Vagina (tissue), 2 donors: ENCODE measurements at places on chromosomes 13 and 19.
A peak's percentile ranks its signal among the peaks of the same experiment; 100 is the strongest.

GRCh38 chr13:36355632-36356031 lies 9.4 kb upstream of the SPART start:
- DNase-seq, result no peak

- no peak for DNase-seq
Measured at GRCh38 chr19:56310462-56310861, 4.2 kb downstream of the ZSCAN5A start.

- DNase-seq, result no peak
Measured at GRCh38 chr19:57338877-57339276, 12.2 kb upstream of the ZNF304 start.

DNA sequence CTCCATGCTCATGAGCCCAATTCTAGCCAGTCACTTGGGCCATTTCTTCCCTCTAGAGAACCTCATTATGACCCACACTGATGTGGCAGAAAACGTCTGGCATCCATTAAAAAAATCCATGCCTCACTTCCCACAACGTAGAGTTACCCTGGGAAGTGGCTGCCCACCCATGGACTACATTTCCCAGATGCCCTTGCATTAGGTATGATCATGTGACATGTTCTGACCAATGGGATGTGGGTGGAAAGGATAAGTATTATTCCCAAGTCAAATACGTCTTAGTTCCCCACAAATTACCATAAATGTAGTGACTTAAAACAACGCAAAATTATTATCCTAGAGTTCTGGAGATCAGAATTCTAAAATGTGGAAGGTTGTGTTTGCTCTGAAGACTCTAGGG lies 47.9 kb upstream of the ZNRF4 start:
- no peak for DNase-seq

DNA sequence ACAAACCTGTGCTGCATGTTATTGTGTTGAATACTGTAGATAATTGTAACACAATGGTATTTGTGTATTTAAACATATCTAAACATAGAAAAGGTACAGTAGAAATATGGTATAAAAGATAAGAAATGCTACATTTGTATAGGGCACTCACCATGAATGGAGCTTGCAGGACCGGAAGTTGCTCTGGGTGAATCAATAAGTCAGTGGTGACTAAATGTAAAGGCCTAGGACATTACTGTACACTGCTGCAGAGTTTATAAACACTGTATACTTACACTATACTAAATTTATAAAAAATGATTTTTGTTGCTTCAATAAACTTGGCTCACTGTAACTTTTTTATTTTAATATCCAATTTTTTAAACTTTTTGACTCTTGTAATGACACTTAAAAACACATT lies 34.4 kb downstream of the LMO7 start:
- DNase-seq, result no peak

DNA sequence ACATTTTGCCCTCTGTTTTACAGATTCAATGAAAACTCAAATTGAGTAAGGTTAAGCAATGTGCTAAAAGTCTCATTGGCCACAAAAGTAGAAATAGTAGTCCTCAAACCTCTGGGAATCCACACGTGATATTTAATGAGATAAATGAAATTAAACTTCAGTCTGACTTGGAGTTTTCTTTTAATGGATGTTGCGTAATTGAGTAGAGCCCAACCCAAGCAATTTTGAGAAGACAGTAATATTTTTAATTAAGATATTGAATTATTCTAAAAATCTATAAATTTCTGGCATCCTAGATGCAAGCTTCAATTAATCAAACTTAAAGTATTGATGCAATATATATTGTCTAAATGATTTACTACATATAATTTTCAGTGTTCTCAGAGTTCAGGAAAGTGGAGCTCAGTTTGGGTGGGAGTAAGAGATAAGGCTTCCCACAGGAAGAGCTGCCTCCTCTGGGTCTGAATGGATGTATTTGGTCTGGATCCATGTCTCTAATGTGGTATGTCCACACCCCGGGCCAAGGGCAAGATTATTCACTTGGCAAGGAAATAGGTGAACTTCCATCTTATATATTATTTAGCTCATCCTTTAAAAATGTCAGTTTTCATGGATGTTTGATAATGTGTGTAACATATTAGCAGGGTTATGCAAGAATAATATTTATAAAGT lies 6.9 kb downstream of the MBNL2 start:
- no peak for DNase-seq

DNA sequence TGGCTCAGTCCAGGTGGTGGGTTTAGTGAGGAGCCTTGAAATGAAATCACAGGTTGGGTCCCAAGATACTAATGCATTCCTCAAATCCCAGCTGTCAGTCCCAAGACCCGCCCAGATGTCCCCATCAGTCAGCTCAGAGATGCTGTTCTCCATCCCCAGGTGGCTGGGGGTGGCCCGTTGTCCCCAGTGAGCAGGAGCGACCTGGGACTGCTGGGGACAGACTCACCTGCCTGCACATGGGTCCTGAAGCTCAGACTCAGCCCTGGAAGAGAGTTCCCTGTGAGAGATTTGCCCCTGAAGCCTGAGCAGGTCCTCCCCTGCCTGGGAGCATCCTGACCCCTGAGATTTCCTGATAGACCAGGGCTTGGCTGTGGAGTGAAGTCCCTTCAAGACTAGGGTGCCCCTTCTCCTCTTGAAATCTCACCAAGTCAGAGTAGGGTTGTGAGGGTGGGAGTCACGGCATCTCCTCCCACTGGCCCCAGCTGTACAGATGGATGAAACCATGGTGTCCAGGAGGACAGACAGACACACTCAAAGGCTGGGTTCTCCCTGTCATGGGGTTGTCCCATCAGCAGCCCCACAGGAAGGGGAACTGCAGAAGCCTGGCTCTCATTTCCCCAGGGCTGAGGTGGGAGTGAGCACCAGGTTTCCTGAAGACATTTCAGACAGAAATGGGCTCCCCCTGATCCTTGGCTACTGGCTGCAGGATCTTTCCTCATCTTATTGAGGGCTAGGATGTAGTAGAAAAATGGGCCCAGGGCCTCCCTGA lies 14.4 kb downstream of the LILRA5 start:
- DNase-seq, result peak; percentile 60

GRCh38 chr19:17107546-17108452 lies 32.2 kb downstream of the MYO9B start:
- no peak for DNase-seq

DNA sequence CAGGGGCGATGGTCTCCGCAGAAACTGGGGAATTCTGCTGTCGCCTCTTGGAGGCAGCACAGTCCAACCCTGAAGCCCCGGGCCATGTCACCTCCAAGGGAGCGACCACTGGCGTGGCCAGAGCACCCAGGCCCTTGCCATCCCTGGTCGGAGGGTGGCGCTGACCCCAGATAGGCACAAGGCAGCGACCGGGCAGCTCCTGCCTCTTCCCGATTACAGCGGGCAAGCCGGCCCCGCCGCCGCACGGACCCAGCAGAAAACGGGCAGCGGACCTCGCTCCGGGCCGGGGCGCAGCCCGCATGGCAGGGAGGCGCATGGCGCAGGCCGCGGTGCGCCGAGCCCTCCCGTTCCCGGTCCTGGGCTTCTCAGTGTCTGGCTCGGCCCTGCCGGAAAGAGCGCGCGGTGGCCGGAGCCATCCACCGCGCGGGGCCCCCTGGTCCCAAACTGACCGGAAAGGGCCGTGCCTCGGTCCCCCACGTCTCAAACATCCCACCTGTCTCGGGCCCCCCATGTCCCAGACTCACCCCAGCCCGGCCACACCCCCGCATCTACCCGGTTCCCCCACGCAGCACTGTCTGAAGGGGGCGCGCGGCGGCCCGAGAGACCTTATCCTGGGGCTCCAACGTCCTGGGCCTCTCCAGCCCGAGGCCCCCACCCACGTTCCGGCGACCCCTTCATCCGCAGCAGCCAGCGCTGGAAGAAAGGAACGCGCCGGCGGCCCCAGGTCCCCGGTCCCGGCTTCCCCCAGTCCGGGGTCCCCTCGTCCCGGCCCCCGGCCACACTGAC lies 727 bp downstream of the CERS1 start:
- no peak for DNase-seq

- DNase-seq, result no peak
Measured at GRCh38 chr19:44685877-44686276, 13.1 kb upstream of the CEACAM16 start.

- DNase-seq, result no peak
Measured at GRCh38 chr13:30796132-30796572, 60.8 kb downstream of the ALOX5AP start.

GRCh38 chr13:52022356-52022755 lies 2.1 kb upstream of the UTP14C start:
- DNase-seq, result no peak

GRCh38 chr13:35768551-35768950 lies 292.1 kb upstream of the MAB21L1 start:
- DNase-seq, result no peak

DNA sequence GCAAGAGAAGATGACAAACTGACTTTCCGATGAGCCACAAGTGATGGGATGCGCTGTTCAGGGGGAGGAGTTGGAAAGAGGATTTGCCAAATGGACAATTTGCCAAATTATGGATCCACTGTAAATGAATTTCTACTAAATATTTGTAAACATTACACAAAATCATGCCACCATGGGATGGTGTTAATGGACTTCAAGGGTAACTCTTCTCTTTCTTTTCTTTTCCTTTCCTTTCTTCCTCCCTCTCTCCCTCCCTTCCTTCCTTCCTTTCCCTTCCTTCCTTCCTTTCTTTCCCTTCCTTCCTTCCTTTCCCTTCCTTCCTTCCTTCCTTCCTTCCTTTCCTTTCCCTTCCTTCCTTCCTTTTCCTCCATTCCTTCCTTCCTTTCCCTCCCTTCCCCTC lies 76.0 kb upstream of the PEG3 start:
- DNase-seq, result no peak

GRCh38 chr19:35447606-35448469 lies at the start of gene FFAR2:
Gene FFAR2 (plus strand): TSS chr19:35448257. CDS start chr19:35449715, 1,458 bp downstream.
- DNase-seq, result no peak

GRCh38 chr13:24663586-24663985 lies 16.6 kb upstream of the ATP12A start:
- no peak for DNase-seq

DNA sequence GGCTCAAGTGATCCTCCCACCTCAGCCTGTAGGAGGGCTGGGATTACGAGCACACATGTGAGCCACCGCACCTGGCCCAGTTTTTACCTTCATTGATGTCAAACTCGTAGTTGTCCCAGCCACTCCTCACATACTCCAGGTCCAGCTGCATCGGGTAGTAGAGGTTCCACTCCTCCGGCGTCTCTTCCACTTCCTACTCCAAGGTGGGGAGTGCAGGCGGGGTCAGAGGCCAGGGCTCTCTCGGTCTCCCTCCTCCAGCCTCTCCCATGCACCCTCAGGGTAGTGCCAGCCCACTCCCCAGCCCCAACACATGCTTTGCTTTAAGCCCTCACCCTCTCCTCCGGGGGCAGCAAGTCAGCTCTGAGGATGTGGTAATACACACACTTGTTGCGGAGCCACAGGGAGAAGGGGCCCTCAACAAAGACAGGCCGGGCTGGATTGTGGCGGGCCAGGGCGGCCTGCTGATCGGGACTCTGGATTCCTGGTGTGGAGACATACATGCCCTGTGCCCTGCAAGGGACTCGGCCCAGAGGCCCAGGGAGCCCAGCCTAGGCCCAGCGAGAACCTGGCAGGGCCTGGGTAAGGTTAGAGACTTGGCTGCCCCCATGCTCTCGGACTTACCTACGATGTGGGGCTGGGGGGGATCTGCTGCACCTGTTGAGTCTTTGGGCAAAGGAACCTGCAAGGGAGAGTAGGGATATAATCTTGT lies 1.9 kb upstream of the ZNF653 start:
- no peak for DNase-seq

DNA sequence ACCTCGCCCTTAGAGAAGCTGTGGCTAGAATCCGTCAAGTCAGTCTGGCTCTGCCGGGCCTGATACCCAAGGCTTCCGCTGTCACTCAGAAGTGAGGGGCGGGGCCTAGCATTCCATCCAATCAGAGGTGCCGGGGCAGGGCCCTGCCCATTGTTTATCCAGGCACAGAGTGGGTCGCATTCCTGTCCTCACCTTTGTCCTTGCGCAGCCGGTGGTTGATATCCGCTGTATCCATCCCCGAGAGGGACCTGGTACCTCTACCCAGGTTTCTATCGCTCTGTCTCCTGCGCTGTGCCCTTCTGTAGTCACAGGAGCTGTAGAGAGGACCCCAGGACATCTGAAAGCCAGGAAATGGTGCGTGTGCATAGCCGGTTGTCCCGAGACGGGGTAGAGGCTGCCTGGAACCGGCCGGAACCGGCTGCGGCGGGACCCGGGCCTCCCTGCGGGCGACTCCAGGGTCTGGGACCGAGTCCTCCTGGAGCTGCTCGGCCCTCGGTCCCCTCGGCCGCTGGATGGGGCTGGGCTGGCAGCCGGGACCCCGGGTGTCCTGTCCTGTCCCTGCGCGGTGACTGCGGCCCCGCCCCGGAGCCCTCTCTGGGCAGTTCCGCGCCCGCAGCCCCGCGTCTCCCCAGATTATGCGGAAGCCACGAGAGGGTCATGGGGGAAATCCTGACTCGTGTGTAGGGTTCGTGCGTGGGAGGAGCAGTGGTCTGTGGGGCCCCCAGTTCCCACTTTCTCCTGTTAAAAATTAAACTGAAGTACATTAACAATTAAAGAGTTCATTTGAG lies at the start of gene ZNF763:
Gene ZNF763 (plus strand): TSS at position 183 of the 788 bp plus-strand sequence. CDS start 169 bp downstream, at position 352.
- peak; percentile 92 for DNase-seq

DNA sequence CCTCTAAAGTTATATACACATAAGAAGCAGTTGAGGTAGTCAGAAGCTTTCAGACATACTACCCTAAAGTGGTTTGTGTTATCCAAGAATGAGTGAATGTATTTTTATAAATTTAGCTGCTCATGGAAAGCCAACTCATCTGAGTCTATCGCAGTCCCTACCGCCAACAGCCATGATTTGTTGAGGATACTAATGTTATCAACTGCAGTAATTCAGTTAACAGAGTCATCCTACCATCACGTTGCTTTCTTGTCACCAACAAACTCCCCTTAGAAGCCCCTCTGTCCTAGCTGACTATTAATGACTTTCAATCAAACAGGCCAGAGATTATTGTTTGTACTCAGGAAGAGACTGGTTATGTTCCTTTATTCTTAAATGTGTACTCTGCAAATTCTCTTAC lies 169.9 kb downstream of the DCT start:
- no peak for DNase-seq

DNA sequence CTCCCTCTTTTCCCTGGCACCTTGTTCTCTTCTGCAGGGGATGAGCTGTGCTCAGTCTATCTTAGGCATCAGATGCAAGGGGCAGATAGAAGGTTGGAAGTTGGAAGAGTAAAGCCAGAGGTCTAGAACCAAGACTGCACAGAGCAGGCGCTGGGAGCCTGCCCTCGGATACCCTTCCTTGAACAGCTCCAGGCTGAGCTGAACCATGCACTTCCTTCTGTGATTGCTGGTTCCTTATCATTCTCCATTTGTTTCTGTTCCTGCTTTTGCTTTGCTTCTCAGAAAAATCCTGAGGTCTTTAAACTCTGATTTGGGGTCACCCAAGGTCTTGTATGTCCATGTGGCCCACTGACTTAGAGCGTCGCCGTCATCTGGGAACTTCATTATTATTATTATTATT lies 36.3 kb downstream of the ARHGEF18 start:
- DNase-seq, result no peak

- no peak for DNase-seq
Measured at GRCh38 chr19:13055213-13056051, 47.2 kb downstream of the LYL1 start.

GRCh38 chr13:28321756-28322155 lies 173.2 kb downstream of the FLT1 start:
- no peak for DNase-seq

GRCh38 chr13:90717451-90717936 lies 630.0 kb upstream of the MIR17HG start:
- DNase-seq, result no peak

- no peak for DNase-seq
Measured at GRCh38 chr13:80783926-80784565, 443.1 kb upstream of the SPRY2 start.

GRCh38 chr13:49357694-49358093 lies 86.2 kb downstream of the CAB39L start:
- DNase-seq, result no peak
